ENCODE measurements at places on chromosomes 3 and 15.

DNA sequence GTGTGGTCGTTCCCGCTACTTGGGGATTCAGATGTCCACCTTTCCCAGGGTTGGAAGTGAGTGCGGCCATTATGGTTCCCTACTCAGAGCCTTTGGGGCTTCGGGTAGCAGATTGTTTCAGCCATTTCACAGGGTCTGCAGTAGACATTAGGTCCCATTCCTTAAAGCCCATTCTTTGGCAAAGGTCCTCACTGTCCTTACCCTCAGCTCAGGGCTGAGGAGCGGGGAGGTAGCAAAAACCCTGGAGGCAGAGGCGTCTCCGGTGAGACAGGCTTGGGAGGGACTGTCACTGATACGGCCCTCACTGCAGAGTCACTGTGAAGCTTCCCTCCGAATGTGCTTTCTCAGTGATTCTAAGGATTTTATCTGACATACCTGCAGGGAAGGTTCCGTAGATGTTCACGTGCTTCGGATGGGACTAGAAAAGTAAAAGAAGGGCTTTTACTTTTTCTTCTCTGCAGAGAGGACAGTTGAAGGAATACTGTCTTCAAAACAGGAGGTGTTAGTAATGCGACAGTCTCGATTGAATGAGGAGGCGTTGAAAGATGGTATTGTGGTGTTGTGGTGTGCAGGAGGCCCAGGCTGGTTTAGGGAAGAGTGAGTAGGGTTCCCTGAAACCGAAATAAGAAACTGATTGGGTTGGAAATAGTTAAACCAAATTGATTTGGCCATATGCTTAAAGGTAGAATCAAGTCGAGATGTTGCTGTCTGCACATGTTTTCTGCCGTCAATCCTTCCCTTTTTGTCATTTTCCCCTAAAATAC lies 630 bp downstream of the ATP6V1A start:
- DNase-seq = peak; percentile 81

DNA sequence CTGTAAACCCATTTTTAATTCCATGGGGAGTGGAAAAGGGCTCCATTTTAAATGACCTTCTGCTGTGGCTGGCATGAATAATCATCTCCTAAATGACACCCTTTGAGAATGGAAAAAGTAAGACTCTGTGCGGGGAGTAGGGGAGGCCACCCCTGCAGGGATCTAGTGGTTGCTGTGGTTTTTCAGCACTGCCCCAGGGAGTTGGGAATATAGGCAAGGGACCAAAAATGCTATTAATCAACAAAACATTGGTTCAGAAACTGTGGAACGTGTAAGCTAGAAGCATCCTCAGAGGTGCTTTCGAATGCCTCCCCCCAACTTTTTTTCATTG lies 30.1 kb upstream of the ADAMTS7 start:
- no peak for DNase-seq

DNA sequence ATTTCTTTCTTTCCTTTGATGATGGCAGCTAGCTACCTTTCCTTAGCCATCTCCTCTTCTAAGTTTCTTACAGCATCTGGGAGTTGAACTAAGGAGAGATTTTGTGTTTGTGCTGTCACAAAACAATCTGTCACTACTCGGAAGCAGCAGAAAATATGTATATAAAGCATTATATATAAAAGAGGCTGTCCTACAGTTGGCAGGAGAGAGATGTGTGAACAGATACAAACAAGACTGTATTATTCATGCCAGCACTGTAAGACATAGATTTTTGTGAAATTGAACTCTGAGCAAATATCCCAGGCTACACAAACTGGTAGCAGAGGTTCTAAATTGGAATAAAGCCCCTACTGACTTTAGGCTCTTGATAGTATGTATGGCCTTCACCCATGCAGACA lies 577.5 kb upstream of the NECTIN3 start:
- DNase-seq = no peak

GRCh38 chr3:194312743-194313281 lies 38.3 kb downstream of the CPN2 start:
- no peak for DNase-seq

GRCh38 chr15:68638953-68639515 lies 60.2 kb downstream of the CORO2B start:
- no peak for DNase-seq

DNA sequence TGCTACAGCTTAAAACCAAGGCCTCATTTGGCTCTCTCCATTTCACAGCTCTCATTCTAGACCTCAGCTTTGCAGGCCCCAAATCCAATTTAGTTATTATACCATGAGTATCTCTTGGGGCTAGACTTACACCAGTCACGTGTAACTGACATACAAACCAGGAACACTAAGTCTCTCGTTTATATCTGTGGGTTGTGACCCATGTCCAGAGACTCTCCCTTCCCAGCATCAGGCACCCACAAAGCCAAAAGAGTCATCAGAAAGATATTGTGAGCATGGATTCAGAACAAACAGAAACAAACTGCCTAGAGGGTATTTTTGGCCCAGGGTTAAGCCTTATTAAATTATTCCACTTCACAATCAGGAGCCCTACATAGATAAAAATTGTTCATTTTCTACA lies 5.6 kb upstream of the CCDC13 start:
- DNase-seq = no peak

DNA sequence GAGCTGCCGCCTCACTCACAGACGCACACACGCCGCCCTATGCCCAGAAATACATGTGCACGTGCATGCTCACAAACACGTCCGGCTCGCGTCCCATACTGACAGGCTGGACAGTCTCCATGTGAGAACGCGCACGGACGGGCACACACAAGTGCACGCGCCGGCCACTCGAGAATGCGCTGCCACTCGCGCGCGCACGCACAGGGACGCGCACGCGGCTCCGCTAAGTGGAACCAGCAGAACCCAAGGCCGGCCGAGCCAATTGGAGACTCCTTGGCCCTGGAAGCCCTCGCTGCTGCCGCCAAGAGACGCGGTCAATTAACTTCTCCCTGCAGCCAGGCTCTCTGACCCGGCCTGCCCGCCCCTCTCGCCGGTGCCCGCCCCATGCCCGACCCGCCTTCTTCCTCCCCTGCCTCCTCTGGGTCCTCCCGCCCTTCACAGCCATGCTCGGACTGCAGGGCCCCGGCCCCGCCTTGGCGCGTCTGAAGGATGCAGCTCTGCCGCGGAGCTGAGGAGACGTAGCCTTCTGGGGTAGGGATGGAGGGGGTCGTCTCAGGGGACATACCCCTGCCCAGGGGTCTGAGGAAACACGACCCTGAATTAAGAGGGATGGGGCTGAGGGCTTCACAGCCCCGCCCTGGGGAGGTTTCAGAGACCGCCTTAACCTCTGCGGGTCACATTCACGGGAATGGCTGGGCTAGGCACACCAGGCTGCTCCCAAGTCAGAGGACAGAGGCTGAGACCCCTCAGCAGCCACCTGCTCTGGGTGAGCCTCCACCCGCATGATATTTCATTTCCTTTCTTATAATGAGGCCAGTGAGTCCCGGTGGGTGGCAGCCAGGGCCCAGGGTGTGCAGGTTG lies 15.0 kb downstream of the PTH1R start:
- DNase-seq = peak; percentile 51

GRCh38 chr15:39473298-39473947 lies 107.5 kb upstream of the THBS1 start:
- DNase-seq = no peak

DNA sequence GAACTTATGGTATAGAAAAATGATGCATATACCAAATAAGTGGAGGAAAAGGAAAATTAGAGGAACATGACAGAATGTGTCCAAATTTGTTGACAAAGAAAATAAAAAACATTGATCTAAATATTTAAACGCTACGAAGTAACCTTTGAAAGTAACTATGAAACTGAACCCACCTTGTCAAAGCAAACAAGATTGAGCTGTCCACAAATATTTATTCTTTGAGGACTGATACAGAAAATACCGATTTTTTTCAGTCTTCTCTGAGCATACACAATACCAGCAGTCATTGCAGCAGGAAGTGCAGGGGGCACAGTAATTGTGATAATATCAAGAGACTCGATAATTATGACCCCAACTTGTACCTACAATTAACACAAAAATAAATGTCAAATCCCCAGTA lies 40.0 kb downstream of the ATP13A3 start:
- no peak for DNase-seq

DNA sequence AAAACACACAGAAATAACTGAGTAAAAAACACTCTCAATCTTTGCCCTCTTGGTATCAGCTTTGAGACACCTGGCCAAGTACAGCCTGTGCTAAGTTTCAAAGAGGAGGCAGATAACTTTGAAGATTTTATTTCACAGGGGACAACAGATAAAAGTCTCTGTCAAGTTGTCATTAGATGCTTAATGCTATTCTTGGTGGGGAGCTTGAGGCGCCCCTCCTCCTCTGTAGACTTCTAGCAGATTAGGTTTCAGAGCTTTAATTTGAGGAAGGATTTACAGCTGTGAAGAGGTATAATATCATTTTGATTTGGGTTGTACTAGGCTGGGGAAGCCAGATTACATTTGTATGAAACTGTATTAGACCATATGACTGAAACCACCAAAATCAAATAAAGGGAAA lies 620.3 kb downstream of the FHIT start:
- no peak for DNase-seq

DNA sequence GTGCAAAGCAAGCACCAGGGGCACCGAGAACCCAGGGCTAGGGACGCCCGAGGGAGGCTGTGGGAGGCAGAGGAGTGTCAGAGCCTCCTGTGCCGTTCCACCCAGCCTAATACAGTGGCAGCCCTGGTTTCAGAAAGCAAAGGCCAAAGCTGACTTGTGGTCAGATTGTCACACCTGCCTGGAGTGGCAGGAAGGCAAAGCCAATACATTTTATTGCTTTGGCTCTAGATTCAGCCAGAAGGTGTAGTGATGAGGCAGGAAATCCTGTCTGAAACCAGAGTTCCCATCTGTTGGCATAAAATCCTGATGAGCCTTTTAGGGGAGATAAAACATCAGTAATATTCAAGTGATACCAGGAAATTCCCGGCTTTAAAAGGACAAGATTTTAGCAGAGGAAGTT lies 168.3 kb downstream of the SLCO3A1 start:
- no peak for DNase-seq

DNA sequence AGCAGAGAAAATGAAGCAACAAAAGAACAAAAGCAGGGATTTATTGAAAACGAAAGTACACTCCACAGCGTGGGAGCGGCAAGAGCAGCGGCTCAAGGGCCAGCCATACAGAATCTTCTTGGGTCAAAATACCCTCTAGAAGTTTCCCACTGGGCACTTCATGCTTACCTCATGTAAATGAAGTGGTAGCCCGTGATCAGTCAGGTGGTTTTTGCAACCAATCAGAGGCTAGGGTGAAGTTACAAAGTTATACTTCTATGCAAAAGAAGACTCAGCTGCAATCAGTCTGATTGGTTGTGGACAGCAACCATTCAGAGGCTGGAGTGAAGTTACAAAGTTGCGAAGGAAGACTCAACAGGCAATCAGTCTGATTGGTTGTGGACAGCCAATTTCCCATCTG lies 37.8 kb upstream of the TRH start:
- peak; percentile 78 for DNase-seq

DNA sequence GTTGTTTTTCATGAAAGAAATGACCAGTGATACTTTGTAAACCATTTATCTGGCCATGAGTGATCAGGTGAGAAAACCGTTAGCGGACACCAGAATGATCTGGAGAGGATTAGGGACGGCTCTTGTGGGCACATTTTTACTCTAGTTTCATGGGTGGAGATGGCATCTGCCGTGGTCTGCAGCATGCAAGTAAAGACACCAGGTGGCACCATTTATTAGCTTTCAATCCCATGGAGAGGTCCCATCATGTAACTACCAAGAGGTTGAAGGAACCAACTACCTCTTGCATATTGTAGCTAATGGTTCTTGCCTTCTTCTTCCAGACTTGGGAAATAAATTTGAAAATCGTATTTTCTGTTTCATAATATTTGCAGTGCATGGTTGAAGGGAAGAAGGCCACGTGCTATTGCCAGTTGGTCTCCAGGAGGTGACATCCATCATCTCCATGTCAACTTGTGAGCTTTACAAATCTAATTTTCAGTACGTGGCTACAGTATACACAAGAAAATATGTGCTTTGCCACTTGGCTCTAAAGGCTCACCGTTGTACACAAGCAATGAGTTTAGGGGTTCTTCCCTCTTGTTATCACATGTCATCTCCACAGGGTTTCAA lies 1.5 kb upstream of the MAPKBP1 start:
- DNase-seq = peak; percentile 78

DNA sequence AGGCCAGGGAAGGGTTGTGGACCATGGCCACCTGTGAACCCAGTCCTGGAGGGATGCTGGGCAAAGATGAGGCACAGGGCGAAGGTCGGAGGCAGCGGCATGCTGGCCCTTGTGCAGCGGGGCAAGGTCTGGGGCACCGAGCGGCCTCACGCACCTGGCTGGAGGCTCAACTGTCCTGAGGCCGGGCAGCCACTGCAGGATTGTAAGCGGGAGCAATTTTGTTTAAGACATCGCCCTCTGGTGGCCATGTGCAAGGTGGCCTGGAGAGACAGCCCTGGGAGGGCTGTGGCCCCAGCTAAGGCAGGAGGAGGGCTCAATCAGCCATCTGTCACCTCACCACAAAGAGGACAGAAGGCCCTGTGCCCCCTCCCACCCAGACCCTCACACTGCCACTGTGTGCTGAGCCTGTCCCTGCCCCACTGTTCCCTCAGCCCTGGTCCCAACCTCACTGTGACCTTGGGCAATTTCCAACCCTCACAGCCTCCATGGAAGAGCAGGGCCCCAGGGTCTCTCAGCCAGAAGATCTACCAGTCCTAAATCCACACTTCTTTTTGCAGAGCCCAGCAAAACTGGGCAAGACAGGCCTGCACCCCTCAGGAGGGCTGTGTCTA lies 46.2 kb downstream of the TPRA1 start:
- peak; percentile 68 for DNase-seq

DNA sequence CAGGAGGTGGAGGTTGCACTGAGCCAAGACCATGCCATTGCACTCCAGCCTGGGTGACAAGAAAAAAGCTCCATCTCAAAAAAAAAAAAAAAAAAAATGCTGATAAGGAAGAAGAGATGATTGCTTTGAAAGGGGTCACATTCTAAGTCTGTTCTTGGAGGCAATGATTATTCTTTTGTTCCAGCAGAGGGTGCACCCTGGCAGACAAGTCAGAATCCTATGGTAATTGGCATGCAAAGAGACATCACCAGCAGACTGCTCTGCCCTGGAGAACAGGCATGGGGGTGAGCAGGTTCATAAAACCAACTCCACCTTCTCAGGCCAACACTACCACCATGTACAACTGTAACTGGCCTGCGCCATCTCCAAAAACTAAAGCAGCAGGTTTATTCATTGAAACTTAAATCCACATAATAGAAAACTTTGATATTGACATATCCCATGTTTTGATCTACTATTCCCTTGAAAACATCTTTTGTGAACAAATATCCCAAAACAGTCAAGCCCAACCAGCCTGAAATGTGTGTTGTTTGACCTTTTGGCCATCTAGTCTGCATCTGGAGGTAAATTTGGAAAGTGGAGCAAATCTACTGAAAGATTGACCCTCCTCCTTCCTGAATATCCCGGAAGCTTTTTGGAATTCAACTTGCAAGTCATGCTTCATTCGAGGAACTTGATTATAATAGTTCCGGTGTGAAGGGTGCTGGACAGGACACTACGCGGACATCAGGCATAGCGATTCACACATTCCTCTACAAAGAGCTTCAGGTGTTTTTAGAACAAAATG lies 100.3 kb downstream of the MECOM start:
- DNase-seq = no peak

- no peak for DNase-seq
These were observed 75.5 kb downstream of the GJD2 start for GRCh38 chr15:34679291-34679690.

GRCh38 chr3:9750556-9751411 lies 1.0 kb downstream of the OGG1 start:
- no peak for DNase-seq

GRCh38 chr15:67927501-67928168 lies 87.8 kb upstream of the RNU6-1 start:
- DNase-seq = no peak

Measured in inflammatory macrophage treated with lipopolysaccharide for 4 hours (primary cell).